ENCODE measurements at places on chromosomes 2 and 18.

DNA sequence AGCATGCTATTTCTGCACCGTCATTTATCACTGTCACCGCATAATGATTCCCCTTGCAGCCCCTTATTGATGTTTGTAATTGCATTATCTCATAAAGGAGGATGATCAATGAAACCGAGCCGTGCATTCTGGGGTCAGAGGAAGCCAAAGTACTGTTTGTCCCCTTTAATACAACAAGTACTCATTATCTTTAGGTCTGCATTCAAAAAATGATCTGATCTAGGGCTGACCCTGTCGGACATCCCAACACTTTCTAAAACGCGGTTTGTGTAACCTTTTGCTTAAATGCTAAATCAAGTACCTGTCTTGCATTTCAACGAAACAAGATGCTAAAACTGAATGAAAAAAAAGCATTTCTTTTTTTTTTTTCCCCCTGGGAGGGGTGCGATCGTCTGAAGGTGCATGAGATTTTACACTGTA lies 143.8 kb downstream of the MEIS1 start:
- DNase-seq = no peak

DNA sequence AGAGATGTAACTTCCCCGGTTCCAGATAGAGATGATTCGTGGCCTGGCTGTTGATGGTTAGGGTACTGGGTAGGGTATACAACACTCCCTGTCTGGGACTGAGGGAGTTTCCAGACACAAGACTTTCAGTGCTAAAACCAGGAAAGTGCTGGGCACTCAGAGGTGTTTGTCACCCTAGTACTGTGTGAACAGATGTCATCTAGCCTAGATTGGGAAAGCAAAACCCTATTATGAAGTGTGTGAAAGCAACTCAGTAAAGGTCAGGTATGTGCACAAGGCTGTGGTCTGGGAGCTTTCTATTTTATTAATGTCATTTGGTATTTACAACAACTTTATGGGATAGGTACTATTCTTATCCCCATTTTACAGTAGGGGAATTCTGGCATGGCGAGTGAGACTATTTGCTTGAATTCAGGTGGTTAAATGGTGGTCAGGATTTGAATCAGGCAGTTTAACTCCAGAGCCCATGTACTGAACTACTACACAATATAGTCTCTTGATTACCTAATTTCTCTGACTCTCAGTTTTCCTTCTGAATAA lies 2.6 kb downstream of the BZW1 start:
- DNase-seq = no peak

DNA sequence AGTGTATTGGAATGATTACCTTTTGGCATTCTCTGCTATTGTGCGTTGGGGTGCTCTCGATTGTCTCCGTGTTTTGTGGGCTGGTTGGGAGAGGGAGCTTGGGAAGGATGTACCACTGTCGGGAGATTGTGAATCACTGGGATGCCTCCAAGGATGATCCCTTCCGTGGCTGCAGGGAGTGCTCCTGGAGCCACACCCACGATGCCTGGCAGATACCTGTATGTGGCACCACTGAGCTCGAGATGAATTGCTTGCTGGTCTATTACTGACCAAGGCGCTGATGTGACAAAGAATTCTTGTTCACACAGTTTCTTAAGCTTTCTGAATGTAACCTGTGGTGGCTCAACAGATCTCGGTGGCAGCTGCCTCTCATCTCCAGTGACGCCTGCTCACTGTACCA lies 159.7 kb upstream of the LHCGR start:
- DNase-seq = no peak

- no peak for DNase-seq
Observed at GRCh38 chr18:25187521-25188192, 164.3 kb downstream of the ZNF521 start.

GRCh38 chr2:88177556-88177955 lies 7.4 kb downstream of the THNSL2 start:
- DNase-seq = no peak

DNA sequence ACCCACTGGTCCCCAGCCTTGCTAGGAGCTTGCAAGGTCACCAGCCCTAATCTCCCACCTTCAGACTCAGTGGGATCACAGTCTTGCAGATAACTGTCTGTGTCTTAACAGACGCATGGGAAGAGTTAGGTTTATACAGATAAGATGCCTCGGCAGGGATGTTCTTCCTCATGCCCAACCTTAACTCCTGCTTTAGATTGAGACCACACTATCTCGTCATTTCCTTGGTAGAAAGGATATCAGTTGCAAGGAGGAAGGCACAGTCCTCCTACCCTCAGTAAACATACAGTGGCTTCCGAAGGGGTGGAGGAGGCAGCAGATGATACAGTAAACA lies 7.2 kb downstream of the NT5DC4 start:
- DNase-seq = no peak

GRCh38 chr2:173869244-173870229 lies 95.6 kb downstream of the SP3 start:
- DNase-seq = no peak

- DNase-seq = no peak
Observed at GRCh38 chr2:101148777-101149176, 2.4 kb downstream of the TBC1D8 start.

- no peak for DNase-seq
Observed at GRCh38 chr18:59570796-59571195, 126.4 kb downstream of the CCBE1 start.

DNA sequence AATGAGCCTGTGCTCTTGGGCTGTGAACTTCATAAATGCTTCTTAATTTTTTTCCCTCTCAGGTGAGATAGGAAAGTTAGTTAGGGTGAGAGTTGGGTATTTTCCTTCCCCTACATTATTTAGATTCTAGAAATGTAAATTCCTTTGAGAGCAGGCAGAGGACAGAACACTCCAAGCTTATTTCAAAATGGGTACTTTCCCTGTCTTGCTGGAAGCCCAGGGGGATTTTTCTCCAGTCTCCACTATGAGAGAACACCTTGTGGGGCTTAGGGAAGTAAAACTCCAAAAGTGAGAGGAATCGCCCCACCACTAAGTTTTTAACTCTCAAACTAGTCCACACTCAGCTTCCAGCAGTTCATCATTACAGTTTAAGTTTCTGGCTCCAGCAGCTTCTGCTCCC lies 253.2 kb upstream of the CTAGE1 start:
- no peak for DNase-seq

- no peak for DNase-seq
Observed at GRCh38 chr2:235141411-235142128, 189.8 kb downstream of the SH3BP4 start.

- no peak for DNase-seq
Observed at GRCh38 chr18:44979748-44980147, 299.1 kb downstream of the SETBP1 start.

GRCh38 chr2:189641590-189641989 lies 19.7 kb upstream of the ASNSD1 start:
- no peak for DNase-seq

DNA sequence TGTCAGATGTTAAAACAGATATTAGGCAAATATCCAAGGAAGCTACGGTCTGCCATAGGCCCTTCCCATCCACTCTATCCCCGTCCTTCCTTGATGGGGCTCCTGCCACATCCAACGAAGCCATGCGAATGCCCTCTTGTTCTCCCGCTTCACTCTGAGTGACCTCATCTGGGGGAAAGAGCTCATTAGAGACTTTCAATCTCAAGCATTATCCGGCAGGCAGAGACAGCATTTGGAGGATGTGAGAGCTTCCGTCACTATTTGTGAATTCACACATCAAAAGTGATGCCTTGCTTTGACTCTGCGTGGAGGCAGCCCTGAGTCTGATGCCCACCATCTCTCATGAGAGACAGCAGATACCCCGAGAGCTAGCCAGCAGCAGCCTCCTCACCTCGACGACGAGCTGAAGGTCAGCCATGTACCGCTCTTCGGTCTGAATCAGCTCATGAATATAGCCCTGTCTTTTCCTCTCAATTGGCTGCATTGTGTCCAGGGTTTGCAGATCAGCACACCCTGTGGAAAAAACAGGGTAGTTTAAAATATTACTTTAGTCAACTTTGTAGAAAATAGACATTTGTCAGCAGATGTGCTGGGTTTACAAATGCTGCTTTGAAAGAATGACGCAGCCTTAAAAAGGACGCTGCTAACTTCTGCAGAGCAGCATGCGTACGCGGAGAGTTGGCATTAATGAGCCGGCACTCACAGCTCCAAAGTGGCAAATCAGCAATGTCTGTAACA lies 45.9 kb downstream of the FAM228A start:
- DNase-seq = no peak

- no peak for DNase-seq
Observed at GRCh38 chr2:227296671-227297405, 28.2 kb upstream of the MFF start.

All from NCI-H1694 treated with DMSO at 0.1 percent for 48 hours (cell line).